ENCODE measurements at places on chromosomes 2 and 18. TPM values are rescaled to one million over a fixed set of nuclear protein-coding genes. Genes with fewer than 3 reads are reported as not detected.

The SLC16A14 gene
- 0.44 TPM for total RNA-seq

The C1QL2 gene
- total RNA-seq, result not detected

The FTCDNL1 gene
- 19.7 TPM for total RNA-seq

The SULT1C2 gene
- total RNA-seq, result 0.10 TPM

The FSIP2 gene
- total RNA-seq, result 0.17 TPM

The PGAP1 gene
- 1.8 TPM for total RNA-seq

DNA sequence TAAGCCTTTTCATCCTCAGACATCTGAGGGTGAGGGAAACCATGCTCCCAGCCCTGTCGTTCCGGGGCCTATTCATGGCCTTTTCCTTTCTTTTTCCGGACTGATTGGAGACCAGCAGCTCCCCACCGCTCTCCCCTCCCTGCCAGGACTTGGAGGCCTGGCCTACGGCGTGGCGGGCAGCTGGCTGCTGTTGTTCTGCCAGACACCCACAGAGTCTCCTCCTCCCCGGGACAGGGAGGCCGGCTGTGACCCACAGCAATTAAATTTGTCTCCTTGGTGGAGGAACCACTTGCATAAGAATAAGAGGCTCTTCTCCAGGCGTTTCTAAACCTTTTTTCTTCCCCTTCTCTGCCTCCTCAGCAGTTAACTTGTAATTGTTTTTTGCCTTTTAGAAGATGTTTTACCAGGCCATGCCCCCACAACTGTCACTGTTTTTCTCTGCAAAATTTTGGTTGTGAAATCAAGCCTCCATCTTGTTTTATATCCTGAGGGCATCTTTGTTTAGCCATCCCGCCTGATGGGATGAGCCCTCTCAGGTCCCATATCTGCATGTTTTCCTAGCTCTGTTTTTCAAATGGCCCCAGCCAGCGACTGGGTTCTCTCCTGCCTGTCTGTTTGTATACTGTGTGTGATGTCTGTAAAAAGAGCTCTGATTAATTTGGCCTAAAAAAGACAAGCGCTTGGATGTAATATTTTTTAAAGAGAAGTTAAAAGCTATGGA lies 1060.0 kb upstream of the DDX18 start:
- no peak for DNase-seq

DNA sequence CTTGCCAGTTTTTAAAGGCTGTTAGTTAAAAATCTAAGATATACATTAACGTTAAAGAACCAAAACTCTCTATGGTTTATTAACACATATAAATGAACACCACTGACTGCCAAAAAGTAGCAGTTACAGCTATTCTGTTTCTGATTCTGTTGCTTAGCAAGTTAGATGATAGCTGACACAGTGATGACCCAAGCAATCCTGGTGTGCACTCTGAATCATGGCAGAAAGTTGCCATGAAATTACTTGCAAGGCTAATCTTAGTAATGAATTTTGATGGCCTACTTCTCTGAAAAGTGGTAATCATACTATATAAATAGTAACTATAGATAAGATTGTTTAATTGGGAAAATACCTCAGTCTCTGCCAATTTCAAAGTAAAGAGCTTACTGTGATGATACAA lies 57.7 kb downstream of the ROCK2 start:
- peak; percentile 30 for DNase-seq

DNA sequence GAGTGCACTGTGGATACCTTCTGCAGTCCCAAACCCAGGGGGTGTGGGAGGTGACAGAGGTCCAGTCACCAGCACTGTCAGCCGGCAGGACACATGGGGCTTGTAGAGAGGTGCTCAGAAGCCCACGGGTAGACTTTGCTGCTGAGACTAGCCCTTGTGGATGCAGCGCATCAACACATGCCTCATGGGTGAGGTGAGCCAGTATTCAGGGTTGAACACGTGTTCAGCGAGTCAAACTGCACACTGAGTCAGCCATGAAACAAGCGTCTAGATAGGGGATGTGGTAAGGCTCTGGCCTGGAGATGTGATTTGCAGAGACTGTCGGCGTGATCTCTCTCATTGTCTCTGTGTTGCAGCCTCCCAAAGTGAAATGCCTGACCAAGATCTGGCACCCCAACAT lies 35.8 kb upstream of the SCLY start:
- DNase-seq, result no peak

DNA sequence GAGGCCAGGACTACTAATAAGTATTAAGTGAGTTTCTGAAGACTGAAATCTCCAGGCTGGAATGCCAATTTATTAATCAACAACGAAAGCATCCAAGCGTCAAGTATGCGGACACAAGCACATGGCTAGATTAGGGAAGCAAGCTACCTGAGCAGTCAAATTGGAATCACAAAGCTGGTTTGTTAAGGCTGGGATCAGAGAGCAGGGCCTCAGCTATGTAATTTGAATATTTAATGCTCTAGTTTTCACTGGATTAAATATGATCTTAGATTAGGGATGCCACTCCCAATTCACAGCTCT lies 5.7 kb downstream of the CCL20 start:
- DNase-seq, result no peak

DNA sequence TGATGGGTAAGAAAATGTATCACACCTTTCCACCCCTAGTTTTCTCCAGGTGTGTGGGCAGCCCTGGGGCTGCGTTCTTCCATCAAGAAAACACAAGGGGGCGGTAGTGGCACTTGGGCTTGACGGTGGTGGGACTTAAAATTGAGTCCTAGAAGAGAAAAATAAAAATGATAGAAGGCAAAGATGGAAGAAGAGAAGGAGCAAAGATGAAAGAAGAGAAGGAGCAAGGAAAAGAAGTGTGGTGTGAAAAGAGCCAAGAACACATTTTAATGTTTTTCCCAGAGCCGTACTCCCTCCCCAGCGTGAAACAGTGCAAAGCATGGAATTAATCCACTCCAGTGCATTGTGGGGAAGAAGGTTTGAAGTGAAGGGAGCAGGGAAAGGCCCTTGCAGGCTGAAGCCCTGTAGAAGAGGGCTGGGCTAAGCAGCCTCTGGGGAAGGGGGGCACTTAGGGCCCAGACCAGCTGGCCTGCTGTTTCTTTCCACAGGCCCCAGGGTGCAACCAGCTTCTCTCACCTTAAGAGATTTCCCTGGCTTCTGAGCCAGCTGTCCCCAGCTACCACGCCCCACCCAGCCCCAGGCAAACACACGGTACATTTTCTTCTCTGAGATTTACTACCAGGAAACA lies 256.8 kb downstream of the RNF152 start:
- no peak for DNase-seq

DNA sequence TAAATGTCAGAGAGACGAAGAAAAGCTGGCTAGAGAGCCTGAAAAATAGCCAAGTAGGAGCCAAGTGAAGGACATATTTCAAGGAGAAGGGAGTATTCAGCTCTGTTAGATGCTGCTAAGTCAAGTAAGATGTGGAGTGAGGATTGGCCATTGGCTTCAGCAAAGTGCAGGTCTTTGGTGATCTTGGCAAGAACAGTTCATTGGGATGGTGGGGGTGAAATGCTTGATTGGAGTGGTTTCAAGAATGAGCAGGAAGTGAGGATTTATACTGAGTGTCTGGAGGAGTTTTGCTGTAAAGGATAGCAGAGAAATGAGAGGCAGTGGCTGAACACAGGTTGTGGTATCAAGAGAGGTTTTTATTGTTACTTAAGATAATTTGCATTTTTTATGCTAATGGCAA lies 139.7 kb downstream of the PRPF40A start:
- no peak for DNase-seq

DNA sequence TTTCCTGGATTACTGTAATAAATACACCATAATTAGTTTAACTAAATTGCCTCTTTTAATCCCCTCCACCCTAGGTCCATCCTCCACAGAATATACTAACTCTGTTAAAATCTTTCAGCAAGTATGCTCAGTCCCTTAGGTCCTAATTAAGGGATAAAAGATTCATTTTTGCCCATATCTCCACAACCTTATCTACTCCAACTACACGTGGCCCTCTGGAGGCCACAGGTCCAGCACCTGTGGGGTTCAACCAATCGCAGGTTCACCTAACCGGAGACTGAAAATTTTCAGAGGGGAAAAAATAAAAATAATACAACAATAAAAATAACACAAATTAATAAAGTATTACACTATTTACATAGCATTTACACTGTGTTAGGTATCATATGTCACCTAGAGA lies 86.4 kb downstream of the MAP4K3 start:
- no peak for DNase-seq

DNA sequence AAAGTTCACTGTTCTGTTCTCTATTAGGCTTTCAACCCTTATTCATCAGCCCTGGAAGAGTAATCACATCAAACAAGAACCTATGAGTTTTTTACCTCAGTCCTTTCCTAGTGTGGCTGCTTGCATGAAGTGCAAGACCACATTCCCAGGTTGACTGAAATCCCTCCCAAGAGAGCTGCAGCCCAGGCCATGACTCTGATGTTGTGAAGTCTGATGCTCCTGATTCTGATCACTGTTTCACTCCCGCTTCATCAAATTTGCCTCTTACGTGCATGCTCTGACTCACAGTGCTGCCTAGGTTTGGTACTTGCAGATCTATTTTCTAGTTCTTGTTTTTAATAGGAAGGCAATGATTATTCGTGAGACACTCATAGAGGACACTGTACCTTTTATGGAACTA lies 58.2 kb upstream of the DSEL start:
- no peak for DNase-seq

- peak; percentile 23 for DNase-seq
Observed at GRCh38 chr2:240898731-240899467, 2.9 kb upstream of the MAB21L4 start.

DNA sequence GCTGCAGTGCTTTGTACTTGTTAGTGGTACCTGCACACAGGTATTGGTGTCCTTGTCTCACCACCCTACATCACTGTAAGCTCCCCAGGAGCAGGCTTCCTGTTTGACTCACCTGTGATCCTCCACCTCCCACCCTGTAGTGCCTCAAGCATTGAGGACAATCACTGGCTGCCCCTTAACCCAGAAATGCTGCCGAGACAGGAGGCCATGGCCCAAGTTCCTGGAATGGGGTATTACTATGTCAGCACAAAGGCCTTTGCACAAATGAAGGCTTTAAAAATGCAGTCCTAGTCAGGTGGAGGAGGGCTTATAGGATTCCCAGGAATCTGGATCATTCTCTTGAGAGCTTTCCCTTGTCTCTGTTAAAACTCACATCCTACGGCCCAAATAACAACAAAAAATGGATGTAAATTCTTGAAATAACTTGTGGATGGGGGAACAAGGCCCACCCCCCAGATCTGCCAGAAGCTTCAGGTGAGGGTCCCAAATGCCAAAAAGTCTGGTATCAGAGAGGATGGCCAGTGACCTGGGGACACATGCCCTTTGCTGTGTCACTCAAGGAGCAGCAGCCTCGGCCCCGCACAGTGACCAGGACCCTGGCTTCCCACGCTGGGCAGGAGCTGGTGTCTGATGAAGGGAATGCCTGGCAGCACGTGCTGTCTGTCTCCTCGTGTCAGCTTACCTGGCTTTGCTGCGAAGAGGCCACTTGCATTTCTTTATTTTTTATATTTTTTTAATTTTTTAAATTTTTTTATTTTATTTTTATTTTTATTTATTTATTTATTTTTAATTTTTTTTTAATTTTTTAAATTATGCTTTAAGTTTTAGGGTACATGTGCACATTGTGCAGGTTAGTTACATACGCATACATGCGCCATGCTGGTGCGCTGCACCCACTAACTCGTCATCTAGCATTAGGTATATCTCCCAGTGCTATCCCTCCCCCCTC lies 3.7 kb upstream of the IL37 start:
- DNase-seq, result no peak

All from gastrocnemius medialis (tissue), 4 donors.